ENCODE measurements at places on chromosomes 11 and 22. TPM values are rescaled to one million over a fixed set of nuclear protein-coding genes. Genes with fewer than 3 reads are reported as not detected.

DNA sequence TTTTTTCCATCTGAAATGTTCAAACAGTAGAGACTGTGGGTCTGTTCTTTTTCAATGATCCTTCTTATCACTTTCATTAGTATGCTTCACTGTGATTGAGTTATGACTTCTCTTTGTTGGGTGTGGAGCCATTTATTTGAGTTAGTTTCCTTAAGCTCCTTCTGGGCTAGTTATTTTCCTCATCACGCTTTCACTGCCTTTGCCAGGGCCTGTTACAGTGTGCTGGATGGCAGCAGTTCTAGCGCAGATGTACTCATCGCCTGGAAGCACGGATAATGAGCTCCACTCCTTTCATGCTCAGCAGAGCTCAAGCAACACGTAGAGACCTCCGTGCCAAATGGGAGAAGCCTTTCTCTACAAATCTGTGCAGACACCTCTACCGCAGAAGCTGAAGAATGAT is 7.0 kb upstream of the ARHGAP42 start:
- no peak for DNase-seq

HRAS gene
- total RNA-seq: 68.5 TPM

GRCh38 chr11:66467034-66467659 is 442 bp downstream of the PELI3 start:
- no peak for DNase-seq

PACS1 gene
- 28.1 TPM for total RNA-seq

GRCh38 chr11:22130462-22131053 is 62.3 kb upstream of the ANO5 start:
- no peak for DNase-seq

RAG2 gene
- total RNA-seq: not detected

GLB1L2 gene
- 16.8 TPM for total RNA-seq

DNA sequence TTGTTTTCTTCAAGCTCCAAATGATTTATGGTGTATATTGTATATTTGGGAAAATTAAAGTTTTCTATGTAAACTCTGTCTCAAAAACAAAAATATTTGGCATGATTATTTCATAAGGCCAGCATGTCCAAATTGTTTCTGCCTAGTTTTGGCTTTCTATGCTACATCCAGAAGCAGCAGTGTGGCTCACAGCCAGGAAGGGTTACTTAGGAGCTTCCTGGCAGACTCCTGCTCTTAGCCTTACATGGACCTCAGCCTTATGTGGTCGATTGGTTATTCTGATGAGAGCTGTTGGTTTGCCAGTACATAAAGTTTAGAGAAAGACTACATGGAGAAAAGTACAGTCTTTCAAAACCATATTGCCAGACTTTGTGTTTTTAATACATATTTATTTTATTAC is 297.7 kb upstream of the FAT3 start:
- no peak for DNase-seq

MUC6 gene
- not detected for total RNA-seq

GRCh38 chr22:46058091-46058420 is 81.1 kb upstream of the WNT7B start:
- DNase-seq: no peak

DNA sequence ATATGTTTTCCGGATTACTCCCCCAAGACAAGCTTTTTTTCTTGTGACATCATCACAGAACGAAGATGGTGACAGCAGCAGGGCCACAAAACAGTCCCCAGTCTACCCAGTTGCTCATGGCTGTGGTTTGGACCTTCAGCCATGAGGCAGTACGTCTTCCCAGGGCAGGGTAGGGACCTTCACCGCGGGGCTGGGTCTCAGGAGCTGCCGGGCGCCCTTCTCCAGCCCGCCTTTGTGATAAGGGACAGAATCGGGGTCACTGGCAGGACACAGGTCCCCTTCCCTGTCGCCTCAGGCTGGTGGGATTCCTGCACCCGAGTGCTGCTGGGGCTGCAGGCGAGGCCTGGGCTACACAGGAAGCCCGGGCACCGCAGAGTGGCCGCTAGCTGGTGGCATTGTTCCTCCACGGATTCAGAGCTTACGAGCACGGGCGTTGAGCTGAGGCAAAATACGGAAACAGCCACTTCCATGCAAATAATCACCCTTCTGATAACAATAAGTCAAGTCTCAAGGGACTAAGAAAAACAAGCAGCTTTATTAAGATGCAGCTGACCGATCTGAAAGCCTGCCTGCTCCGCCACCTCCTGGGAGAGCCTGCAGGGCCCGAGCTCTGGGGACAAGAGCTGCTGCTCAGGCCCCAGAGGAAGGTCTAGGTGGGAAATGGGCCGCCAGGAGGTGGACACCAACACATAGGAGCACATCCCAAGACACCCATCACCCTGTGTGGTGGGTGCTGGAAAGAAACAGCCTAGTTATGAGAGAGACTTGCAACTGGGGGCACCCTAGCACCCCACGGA is 12.3 kb downstream of the TBX1 start:
- peak; percentile 73 for DNase-seq

OR10A2 gene
- total RNA-seq: not detected

DNA sequence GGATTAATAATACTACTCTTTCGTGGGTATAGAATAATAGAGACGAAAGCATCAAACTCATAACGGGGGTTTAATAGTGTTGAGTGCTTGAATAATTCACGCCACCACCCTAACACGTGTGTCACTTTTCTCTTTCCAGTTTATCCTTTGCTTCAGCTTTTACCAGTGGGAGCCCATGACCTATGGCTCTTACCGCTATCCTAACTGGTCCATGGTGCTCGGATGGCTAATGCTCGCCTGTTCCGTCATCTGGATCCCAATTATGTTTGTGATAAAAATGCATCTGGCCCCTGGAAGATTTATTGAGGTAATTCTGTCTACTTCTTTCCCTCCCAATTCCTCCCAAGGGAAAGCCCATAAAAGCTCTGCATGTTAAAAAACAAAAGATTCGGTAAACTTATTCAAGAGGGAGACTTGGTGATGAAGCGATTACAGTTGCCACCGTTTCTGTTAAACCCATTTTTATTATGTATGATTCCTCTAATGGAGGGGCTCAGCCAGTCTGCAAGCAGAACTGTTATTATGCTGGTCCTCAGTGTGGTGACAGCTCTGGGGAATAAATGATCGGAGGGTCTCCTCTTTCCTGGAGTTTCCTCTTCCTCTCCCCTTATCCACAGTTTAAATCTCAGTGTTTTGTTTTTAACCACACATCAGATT is 17.1 kb upstream of the NELL1 start:
- no peak for DNase-seq

FOLR1 gene
- total RNA-seq: 0.92 TPM

PLEKHB1 gene
- 0.62 TPM for total RNA-seq

JAML gene
- total RNA-seq: 0.47 TPM

GRCh38 chr11:114308689-114309089 is 12.5 kb downstream of the NNMT start:
- no peak for DNase-seq

DNA sequence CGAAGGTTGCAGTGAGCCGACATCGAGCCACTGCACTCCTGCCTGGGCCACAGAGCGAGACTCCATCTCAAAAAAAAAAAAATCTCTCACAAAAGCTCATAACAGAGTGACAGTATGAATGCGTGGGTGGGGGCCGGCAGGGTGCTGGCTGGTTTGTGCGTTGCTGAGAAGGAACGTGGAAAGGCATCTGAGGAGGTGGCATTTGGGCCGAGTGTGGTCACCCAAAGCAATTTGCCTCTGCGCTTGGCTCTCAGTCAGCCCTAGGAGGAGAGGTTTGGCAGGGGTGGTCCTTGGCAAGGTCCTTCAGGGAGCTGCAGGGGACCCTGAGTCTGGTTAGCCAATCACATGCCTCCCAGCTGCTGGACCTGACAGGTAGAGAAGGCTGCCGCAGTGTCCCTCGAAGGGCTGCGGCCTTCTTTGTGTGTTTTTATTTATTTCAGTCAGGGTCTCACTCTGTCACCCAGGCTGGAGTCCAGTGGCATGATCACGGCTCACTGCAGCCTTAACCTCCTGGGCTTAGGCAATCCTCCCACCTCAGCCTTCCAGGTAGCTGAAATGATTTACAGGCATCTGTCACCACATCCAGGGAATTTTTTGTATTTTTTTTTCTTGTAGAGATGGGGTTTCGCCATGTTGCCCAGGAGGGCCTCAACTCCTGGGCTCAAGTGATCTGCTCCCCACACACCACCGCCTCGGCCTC is 23.5 kb upstream of the OSBPL5 start:
- DNase-seq: no peak

GRCh38 chr11:126607776-126608541 is 252.5 kb downstream of the ST3GAL4 start:
- no peak for DNase-seq

DNA sequence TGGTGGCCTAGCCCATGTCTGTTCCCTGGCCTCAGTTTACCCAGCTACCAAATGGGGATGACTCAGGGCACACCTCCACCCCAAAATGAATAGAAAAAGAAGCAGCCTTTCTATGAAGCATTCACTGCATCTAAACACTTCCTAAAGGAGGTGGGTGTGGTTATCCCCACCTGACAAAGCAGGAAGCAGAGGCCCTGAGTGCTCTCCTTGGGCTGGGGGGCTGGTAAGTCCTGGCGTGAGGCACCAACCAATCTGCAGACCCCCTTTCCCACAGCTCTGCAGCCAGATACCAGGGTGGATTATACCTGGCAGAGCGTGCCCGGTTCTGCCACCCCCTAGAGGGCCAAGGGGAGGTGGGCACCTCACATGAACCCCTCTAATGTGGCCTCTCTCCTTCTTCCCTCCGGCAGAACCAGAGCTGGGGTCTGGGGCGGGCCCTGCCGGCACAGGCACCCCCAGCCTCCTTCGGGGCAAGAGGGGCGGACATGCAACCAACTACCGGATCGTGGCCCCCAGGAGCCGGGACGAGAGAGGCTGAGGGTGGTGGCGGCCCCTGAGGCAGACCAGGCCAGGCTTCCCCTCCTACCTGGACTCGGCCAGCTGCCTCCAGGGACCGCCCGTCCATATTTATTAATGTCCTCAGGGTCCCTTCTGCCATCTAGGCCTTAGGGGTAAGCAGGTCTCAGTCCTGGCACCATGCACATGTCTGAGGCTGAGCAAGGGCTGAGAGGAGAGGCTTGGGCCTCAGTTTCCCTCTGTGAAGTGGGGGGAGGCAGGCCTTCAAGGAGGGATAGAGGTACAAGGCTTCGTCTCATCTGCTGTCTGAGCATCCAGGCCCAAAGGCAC is 9.2 kb downstream of the RHBDD3 start:
- no peak for DNase-seq

GRCh38 chr11:90747057-90747456 is 524.2 kb upstream of the CHORDC1 start:
- DNase-seq: no peak

NAV2 gene
- total RNA-seq: 0.25 TPM

DNA sequence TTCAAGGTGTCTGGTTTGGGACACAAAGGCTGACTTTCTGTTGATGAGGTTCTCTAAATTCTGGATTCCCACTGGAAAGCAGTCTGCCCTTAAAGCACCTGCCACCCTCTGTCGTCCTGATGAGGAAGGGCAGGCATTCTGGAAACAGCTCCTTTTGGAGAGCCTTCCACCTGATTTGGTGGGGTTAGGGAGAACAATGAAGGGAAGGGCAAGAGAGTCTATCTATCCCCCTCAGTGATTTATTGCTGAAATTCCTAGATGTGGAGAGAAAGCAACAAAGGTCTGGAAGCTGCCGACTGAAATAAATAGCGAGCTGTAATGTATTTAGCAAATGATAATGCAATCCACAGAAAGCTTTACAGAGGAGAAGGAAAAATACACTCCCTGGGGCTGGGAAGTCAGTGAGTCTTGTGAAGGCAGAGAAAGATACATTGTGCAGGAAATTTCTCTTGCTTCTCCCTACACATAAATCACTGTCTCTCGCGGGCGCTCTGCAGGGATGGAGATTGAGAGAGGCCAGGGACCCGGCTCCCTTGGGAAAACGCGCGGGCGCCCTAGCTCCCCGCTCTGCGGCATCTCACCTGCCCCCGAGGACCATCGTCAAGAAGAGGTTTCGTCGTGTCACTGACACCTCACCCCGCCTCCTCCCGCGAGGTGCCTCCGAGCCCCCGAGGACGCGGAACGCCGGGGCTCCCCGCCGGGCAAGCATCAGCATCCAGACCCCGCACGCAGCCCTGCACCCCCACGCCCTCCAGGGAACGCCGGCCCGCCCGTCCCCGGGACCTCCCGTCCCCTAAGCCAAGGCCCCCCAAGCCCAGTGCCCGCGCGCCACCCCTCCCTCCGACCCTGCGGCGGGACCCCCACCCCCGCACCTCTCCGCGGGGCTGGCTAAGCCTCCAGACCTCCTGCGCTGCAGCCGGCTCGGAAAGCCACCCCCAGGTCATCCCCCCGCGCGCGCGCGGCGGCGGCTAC is 673 bp downstream of the CDON start:
- peak; percentile 12 for DNase-seq

DNA sequence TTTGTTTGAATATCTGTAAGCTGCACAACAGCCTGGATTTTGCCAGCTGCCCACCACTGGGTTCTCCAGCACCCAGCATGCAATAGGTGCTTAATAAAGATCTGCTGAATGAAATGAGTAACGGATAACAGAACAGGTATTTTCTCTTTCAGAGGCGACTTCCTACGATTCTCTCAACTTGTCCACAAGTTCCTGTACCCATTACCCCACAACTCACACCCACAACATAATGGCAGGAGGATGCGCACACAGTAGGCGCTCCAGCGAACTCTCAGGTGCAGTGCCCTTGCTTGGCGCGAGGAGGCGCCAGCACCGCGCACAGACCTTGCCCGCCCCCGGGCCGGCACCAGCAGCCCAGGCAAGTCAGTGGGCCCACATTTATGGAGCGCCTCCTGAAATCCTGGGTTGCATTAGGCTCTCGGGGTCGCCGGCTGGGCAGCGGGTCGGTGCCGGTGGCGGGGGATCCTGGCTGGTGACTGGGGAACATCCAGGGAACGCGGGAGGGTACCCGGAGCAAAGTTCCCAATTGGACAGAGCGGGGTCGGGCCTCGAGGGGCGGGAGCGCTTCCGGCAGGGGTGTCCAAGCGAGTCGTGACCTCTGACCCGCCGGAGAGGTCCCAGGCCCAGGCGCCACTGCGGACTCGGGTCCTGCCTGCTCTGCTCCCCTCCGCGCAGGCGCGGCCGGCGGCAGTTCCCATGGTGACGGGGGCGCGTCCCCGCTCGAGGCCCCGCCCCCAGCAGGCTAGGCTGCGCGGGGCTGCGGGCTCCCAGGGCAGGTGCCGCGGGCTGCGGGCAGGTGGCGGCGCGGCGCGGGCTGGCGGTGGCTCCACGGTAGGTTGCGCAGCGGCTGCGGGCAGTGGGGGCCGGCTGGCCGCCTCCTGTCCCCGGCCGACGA is at the start of gene KIAA1671:
TSS of gene KIAA1671 (plus strand) at position 775 of the 895 bp plus-strand sequence. CDS start 75,284 bp downstream, outside the sequence.
- peak; percentile 96 for DNase-seq

ADM gene
- total RNA-seq: 0.78 TPM

GRCh38 chr22:25139062-25139461 is 60.6 kb upstream of the CRYBB3 start:
- DNase-seq: no peak
